Urinary bladder (tissue), 4 donors: ENCODE measurements at places on chromosomes 3 and 15. TPM values are rescaled to one million over a fixed set of nuclear protein-coding genes. Genes with fewer than 3 reads are reported as not detected.

DNA sequence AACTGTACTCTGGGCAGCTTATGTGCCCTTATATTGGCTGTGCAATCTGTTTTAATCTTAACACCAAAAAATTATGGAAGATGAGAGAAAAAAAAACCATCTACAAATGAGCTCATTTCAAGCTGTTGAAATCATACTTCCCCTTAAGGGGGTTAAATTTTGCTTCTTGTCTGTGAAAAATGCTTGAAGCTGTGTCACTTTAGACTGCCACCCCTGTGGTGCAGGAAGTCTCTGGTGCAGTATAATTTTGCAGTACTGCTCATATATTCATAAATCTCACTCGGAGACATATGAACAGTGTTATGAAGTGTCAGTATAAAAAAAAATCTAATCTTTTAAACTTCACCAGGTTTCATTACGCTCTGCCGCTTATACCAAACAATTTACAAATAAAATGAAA, 30.4 kb upstream of the FEZF2 start:
- no peak for DNase-seq

GRCh38 chr15:56653107-56653506, 80.2 kb downstream of the ZNF280D start:
- DNase-seq: no peak

- DNase-seq: peak; percentile 66
These were observed 482.7 kb upstream of the ADAMTS9 start for GRCh38 chr3:65170390-65171042.

DNA sequence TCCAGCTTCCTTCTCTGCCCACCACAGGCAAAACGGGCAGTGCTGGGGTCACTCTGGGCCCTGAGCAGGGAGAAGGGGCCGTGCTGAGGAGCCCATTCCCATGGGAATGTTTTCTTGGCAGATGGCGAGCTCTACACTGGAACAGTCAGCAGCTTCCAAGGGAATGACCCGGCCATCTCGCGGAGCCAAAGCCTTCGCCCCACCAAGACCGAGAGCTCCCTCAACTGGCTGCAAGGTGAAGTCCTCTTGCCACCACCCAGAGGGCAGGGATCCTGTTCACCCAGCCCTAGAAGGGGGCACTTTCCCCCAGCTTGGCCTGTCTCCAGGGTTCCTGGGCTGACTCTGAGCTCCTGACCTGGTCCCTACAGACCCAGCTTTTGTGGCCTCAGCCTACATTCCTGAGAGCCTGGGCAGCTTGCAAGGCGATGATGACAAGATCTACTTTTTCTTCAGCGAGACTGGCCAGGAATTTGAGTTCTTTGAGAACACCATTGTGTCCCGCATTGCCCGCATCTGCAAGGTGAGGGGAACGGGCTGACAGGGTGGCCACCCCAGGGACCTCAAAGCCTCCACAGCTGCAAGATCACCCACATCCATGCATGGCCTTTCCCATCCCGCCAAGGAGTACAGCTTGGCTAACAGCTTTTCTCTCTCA, 12.4 kb downstream of the CIB1 start:
- no peak for DNase-seq

GRCh38 chr3:101890716-101891115, 41.4 kb downstream of the NFKBIZ start:
- DNase-seq: no peak

DNA sequence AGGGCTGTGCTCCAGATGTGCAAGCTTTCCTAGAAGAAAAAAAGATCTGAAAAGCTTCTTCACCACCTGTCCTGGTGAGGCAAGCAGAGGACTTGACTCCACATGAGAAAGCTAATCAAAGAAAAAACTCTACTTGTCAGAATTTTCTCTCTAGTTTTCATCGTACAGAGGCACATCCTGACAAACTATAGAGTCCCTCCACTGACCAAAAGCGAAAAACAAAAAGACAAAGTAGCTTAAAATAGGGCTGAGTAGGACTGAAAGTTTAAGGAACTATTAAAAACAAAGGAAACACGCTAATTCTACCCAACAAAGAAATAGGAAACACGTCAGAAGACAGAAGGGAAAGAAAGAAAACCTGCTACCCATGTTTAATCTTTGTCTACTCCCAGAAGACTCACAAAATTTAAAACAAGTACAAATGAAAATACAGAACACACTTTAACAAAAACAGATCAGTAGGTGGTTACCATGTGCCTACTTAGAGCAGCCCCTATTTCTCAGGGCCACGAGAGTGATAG, 26.5 kb downstream of the NANOGP8 start:
- DNase-seq: no peak

DNA sequence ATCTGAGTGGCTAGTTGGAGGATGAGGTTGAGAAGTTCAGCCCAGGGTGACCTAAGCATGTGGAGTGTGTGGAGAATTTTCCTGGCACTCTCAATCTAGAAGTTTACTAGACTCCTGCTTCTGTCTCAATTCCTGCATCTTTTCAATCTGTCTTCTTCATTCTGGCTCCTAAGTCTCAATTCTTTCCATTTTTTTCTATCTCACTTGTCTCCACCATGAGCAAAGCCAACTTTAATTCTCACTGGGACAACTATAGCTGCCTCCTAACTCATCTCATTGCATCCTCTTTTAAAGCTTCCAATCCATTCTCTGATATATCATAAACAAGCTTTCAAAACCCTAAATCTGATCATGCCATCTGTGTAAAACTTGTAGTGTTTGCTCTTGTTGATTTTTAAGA, 569.3 kb downstream of the NAALADL2 start:
- DNase-seq: no peak

- DNase-seq: no peak
These were observed 61.6 kb upstream of the LRRFIP2 start for GRCh38 chr3:37236024-37236423.

GRCh38 chr3:13607821-13608597, 59.1 kb downstream of the FBLN2 start:
- DNase-seq: no peak

DNA sequence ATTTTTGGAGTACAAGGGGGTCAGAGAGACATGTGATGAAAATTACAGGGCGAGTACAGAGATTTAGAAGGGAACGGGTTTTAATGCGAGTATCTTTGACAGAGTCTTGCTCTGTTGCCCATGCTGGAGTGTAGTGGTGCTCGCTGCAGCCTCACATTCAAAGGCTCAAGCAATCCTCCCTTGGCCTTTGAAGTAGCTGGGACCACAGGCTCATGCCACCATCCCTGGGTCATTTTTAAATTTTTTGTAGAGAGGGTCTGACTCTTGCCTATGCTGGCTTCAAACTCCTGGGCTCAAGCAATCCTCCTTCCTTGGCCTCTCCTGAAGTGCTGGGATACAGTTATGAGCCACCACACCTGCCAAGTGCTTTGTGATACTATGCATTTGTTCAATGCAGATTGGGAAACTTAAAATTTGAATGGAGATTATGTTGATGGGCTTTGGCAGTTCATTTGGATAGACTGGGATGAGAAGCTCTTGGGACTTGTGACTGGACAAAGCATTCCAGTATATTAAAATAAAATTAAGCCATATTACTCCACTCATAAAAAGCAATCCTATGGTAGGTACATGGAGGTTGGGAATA, 4.0 kb upstream of the LMLN start:
- no peak for DNase-seq

DNA sequence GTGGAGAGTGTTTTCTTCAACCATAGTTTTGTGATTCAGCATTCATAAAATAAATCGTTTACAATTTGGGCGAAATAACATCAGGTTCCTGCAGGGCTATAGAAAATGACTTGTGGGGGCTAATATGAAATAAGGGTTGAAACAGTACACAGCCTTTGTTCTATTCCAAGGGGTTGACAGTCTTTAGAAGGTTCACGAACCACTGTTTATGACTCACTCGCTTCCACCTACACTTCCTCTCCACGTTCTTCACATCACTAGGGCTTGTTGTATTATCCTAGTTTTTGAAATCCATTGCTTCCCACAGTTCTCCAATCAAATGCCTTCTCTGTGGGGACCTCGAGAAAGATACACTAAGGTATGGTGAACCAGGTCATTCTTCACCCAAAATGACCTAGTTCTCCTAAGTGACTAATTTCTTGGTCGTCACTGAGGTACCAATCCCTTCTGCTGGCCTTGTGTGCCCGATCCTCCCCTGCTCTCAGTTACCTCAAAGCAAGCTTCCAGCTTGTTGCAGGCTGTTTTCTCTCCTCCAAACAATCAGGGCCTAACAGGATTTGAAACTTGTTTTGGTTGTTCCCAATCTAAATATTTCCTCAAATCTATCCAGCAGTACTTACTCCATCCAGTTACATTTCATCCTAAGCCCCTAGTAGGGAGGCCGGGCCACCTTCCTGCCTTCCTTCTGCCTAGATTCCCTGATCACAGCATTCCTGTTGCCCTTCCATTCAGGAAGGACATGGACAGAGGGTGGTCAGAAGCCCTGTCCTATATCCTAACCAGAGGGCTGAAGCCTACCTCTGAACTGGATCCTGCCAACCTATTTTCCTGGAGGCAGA, 23.1 kb upstream of the TBL1XR1 start:
- DNase-seq: no peak

DNA sequence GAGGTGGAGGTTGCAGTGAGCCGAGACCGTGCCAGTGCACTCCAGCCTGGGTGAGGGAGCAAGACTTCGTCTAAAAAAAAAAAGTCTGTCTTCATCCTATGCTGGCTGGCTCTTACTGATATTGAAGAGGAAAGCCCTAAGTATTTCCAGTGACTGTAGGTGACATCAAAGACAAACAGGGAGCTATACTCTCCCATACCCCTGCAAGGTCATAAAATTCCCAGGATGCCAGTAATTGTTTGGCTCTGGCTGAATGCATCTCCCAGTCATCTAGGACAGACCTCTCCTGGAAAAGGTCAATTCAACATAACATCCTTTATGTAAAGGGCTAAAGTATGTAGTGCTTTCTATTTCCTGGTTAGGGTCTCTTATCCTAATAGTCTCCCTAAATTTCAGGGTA, 8.0 kb downstream of the ZBBX start:
- no peak for DNase-seq

DNA sequence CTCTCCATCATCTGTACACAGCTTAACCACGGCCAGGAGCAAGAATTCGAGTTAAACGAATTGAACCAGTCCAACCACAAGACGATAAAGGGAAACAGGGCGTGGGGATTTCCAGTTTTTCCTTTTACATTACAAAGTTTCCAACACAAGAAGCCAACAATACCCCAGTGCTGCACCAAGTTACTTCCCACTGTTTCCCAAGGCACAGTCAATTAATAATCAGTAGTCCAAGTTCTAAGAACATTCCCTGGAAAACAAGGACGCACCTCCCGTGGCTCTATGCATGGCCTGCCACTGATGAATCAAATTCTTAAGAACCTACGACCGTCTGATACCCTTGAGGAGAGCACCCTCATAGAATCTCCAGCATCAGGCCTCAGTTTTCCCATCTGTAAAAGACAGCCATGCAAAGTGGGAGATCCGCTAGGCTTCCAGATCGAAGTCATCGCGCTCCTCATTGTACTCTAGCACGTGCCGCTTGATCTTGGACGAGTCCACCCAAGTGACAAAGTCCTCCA, 774 bp downstream of the IMP3 start:
- no peak for DNase-seq

DNA sequence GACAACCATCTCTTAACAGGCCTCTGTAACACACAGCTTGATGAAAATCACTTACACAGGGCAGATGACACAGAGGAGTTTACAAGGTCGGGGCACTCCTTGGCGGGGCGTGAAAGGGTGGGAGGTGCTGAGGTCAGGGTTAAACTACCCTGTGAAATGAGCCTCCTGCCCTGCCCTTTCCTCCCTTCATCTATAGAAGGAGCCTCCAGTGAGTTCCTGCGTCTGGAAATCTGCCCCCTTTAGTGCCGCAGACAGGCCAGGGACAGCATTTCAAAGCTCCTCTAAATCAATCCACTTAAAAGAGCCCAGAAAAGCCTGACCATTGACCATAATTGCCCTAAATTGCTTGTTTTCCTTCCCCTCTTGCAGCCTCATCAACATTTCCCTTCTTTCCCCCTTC, 1.9 kb downstream of the ROBO1 start:
- no peak for DNase-seq

GRCh38 chr15:84716036-84716732, at the start of gene SEC11A:
Gene SEC11A, minus strand, starts transcription at chr15:84716139. Its CDS starts 64 bp downstream, at chr15:84716075.
- DNase-seq: peak; percentile 77

GRCh38 chr3:153050978-153051377, 111.0 kb upstream of the RAP2B start:
- no peak for DNase-seq

DNA sequence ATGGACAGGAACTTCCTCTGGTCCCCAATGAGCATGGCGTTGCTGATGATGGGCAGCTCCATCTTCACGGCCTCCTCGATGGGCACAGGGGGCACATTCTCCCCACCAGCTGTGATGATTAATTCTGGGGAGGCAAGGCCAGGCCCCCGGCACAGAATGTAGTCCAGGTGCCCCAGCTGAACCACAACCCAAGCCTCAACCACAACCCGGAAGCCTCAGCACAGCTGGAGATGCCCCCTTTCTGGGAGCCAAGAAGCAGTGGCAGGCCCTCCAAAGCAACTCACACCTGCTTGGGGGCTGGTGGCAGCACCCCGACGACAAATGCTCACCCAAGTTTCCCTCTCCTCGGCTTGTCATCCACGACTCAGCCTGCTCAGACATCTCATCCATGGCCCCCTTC, 25.2 kb downstream of the IDH3A start:
- no peak for DNase-seq

DNA sequence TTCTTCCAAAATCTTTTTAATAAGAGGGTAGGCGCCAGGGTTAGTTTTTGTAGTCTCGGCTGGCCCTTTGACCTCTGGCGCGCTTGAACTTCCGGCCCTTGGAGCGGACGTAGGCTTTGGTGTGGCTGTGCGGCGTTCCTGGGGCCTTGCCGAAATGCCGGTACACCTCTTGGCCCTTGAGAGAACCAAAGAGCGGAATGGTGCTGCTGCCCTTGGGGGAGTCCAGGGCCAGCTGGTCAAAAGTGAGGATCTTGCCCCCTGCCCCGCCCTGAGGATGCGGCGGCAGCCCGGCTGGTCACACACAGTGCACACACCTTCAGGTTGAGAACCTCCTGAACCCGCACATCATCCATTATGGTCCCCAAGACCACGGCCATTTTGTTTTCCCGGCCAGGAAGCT, 20.0 kb upstream of the CHRNB4 start:
- no peak for DNase-seq

DNA sequence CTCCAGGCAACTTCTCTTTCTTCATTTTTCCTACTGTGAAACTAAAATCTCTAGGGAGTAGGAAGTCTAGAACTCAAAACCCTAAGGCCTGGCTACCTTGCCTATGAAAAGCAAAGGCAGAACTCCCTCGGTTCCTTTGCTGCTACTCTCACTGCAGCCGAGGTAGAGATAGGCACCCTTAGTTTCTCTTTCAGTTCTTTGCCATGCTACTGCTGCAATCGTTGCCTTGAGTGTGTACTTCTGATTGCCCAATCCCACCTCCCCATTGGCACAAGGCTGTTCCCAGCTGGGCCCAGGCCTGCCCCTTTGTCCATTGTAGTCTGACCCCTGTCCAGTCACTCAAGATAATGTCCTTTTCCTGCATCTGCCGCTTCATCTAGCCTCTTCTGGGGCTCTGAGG, 92.3 kb upstream of the MRPS22 start:
- no peak for DNase-seq

GRCh38 chr15:90062023-90062442, 40.2 kb downstream of the IDH2 start:
- no peak for DNase-seq

The UROC1 gene
- polyA plus RNA-seq: 0.03 TPM

The NAALADL2 gene
- 4.2 TPM for polyA plus RNA-seq

The POC1A gene
- 2.5 TPM for polyA plus RNA-seq

The SMCO1 gene
- not detected for polyA plus RNA-seq
